ENCODE measurements at places on chromosomes 4 and X.
A peak's percentile ranks its signal among the peaks of the same experiment; 100 is the strongest.

DNA sequence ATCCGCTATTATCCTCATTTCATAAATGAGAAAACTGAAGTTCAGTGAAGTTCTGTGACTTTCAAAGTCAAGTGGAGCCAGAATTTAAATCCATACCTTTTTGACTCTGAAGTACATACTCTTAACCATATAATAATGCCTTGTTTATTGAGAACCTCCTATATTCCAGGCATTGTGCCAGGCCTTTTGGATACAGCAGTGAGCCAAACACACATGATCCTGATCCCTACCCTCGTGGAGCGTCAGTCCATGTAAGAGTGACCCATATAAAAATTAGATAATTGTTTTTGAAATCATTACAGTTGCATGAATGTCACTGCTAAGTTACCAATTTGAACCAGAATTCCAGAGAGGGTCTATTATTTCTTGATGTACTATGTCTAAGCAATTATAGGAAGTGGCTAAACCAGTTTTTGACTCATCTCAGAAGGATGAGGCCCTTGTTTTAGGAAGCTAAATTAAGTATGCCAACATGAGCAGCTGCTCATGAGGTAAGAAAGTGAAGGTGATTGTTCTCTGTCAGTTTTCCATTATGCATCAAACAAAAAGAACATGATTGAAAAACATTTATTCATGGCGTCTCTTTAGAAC lies 289.5 kb downstream of the GLUD2 start:
- DNase-seq, result no peak

GRCh38 chr4:88414755-88415154 lies 36.1 kb downstream of the HERC6 start:
- DNase-seq, result no peak

DNA sequence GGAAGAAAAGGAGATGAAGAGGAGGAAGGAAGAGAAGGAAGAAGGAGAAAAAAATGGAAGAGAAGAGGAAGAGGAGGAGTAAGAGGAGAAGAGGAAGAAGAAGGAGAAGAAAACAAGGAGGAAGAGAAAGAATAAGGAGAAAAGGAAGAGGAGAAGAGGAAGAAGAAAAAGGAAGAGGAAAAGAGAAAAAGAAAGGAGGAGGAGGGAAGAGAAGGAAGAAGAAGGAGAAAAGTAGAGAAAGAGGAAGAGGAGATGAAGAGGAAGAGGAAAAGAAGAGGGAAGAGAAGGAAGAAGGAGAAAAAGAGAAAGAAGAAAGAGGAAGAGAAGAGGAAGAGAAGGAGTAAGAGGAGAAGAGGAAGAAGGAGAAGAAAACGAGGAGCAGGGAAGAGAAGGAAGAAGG lies 11.8 kb upstream of the LEF1 start:
- no peak for DNase-seq

- DNase-seq, result no peak
Measured at GRCh38 chrX:125826080-125826479, 340.0 kb downstream of the DCAF12L2 start.

- no peak for DNase-seq
Measured at GRCh38 chr4:177473991-177474390, 31.8 kb upstream of the AGA start.

- DNase-seq, result no peak
Measured at GRCh38 chr4:121792966-121793365, 8.2 kb upstream of the EXOSC9 start.

GRCh38 chr4:38785041-38785790 lies 2.4 kb upstream of the TLR10 start:
- no peak for DNase-seq

- DNase-seq, result peak; percentile 14
Measured at GRCh38 chrX:19758539-19758938, 128.9 kb downstream of the SH3KBP1 start.

DNA sequence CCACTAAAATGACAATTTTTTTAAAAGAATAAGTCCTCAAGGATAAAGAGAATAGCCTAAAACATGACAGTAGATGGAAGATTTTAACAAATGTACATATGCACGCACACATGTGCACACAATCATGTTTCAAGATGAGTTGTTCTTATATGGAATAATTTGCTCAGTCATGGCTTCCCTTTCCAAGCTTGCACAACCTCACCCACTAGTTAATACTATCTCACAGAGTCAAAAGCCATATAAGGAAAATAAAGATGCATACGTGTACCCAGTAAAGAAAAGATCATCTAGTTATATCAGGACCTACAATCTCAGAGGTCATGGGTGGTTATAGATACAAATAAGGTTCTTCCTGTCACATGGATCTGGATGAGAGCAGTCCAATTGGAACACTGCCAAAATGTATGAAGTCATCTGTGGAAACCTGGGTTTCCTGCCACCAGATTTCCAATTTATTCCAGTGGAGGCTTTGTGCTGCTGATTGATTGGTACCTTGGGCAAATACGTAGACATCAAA lies 56.1 kb downstream of the FAM13A start:
- DNase-seq, result peak; percentile 28

GRCh38 chrX:10922835-10923234 lies 188.3 kb upstream of the HCCS start:
- no peak for DNase-seq

- DNase-seq, result peak; percentile 58
Measured at GRCh38 chr4:10157478-10158332, 41.1 kb upstream of the WDR1 start.

- DNase-seq, result no peak
Measured at GRCh38 chrX:136643243-136643642, 4.7 kb upstream of the CD40LG start.

GRCh38 chr4:110034026-110034393 lies 121.3 kb downstream of the EGF start:
- DNase-seq, result no peak
